Left hindlimb (tissue), 1 donor: ENCODE measurements at places on chromosomes 5 and 9.
A peak's percentile ranks its signal among the peaks of the same experiment; 100 is the strongest.

GRCh38 chr5:85512896-85513295 is 1104.8 kb upstream of the COX7C start:
- peak; percentile 16 for DNase-seq

GRCh38 chr9:133226219-133227171 is 17.4 kb upstream of the OBP2B start:
- DNase-seq: no peak

GRCh38 chr5:129065721-129066120 is 28.8 kb upstream of the ISOC1 start:
- no peak for DNase-seq

DNA sequence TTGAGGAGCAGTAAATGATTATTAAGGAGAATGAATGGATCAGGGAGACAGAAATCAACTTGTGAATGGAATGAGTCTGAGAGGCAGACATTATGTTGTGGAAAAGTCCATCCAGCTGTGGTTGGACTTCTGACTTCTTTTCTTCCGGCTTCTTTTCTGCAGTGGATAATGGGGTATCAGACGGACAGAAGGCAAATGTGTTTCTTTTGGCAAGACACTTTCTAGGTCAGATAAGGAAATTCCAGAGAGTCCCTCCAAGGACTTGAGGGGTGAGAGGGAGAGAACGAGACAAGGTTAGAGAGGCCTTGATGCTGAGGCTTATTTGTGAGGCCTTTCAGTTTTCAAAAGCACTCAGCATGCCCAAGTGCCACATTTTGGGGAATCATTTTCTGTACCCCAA is 17.1 kb upstream of the GRHPR start:
- no peak for DNase-seq

- DNase-seq: peak; percentile 85
Observed at GRCh38 chr5:59587489-59588337, 305.8 kb downstream of the PDE4D start.

- no peak for DNase-seq
Observed at GRCh38 chr9:100082782-100083181, 16.0 kb downstream of the ERP44 start.

GRCh38 chr5:100755435-100755834 is 147.6 kb downstream of the ST8SIA4 start:
- DNase-seq: no peak

- DNase-seq: no peak
Observed at GRCh38 chr9:4743131-4743875, 2.3 kb upstream of the AK3 start.

- DNase-seq: no peak
Observed at GRCh38 chr5:175790796-175791195, 80.6 kb upstream of the CPLX2 start.

- no peak for DNase-seq
Observed at GRCh38 chr9:129341171-129341986, 163.3 kb upstream of the IER5L start.

DNA sequence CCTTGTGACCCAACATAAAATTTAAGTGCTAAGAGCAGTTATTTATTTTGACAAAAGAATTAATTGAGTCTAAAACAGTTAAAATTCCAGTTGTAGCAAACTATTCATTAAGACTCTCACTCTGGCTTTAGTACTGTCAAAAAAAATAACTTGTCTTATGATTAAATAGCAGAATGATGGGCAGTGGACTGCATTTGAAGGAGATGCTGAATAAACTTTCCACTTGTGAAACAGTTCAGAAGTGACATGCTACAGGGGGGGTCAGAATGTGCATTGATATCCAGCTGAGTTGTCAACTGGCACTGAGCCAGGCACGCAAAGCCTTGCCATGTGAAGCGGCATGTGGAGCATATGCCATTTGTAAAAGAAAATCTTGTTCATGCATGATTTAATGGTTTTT is 76.0 kb downstream of the FCHO2 start:
- no peak for DNase-seq

- no peak for DNase-seq
Observed at GRCh38 chr5:165559645-165560044, 2054.2 kb downstream of the MAT2B start.

- no peak for DNase-seq
Observed at GRCh38 chr5:148491793-148492184, 108.0 kb downstream of the FBXO38 start.

GRCh38 chr9:37994639-37995347 is 74.2 kb downstream of the SHB start:
- DNase-seq: peak; percentile 85

DNA sequence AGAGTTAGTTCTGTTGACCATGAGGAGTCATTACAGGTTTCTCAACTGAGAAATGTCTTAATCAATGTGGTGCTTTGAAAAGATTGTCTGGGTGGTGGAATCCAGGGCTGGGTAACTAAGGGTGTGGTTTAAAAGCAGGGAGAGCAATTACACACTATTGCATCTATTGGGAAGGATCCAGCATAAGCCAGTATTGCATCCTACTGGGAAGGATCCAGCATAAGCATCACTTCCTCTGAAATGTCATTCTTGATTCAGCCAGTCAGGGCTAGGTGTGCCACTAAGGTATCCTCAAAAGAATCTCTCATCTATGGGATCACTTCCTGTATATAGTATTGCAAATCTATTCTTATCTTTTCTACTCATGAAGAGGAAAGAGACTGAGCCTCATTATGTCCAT is 38.6 kb downstream of the ELOVL7 start:
- no peak for DNase-seq

- peak; percentile 23 for DNase-seq
Observed at GRCh38 chr5:1476967-1477310, 31.7 kb upstream of the SLC6A3 start.

GRCh38 chr5:120362426-120362825 is 101.7 kb upstream of the PRR16 start:
- no peak for DNase-seq

GRCh38 chr5:83249156-83249555 is 171.8 kb downstream of the XRCC4 start:
- DNase-seq: no peak
